ENCODE measurements at places on chromosomes 7 and 10. TPM values are rescaled to one million over a fixed set of nuclear protein-coding genes. Genes with fewer than 3 reads are reported as not detected.

DNA sequence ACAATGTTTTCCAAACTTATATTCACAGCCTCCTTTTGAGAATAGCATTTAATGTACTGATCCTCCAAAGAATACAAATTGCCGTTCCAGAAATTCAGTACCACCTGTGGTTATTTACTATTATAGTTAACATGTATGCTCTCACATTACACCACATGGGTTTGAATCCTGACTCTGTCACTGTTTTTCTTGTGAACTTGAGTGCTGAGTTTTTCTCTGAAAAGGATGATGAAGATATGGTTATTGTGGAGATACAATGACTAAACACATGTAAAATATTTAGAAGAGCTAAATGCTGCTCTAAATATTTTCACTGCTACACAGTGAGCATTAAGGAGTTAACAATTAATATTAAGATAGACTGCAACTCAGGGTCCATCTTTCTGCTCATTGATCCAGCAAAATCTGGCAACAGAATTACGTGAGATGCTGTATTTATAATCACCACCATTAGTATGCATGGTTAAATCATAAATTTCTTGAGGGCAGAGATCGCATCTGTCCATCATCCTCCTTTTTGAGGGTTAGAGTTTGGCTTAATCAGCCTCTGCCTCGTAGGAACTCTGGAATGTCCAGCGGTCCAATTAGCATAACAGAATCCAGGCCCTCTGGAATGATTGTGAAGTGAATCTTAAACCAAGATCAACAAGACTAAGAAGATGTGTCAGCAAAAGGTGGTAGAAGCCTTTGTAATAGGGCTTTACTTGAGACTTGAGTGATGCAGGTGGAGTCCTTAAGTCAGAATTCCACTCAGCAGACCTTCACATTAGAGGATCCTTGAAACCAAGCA lies 152.8 kb downstream of the MACC1 start:
- ATAC-seq = no peak

DNA sequence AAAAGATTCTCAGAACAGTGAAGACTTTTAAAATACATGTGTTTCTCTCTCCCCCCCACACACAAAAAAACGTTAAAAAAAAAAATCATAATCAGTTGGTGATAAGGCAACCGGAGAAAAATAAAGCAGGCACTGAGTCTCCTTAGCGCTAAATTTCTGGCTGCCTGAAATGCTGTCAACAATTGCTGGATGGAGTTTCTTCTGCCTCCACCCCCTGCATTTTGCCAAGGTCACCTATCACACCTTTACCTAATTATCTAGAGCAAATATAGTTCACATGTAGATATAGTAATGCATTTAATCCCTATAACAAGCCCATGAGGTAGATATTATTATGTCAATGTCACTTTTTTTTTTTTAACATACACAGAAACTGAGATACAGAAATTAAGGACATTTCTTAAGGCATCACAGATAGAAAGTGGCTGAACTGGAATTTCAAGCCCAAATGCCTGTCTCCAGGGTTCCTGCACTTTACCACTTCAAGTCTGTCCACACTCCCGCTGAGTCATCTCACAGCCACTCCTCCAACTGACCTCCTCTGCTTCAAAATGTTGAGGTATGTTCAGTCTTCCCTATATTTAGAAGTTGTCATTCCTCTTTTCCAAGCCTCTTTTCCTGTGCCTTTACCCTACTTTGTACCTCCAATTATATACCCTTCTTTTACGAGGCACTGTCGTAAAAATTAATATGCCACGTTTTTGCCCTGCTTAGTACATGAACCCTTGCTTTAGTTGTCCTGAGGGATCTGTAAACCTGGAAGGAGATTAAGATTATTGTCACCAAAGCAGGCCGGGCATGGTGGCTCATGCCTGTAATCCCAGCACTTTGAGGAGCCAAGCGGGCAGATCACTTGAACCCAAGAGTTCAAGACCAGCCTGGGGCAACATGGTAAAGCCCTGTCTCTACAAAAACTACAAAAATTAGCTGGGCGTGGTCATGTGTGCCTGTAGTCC lies 72.8 kb upstream of the MPP7 start:
- no peak for ATAC-seq

DNA sequence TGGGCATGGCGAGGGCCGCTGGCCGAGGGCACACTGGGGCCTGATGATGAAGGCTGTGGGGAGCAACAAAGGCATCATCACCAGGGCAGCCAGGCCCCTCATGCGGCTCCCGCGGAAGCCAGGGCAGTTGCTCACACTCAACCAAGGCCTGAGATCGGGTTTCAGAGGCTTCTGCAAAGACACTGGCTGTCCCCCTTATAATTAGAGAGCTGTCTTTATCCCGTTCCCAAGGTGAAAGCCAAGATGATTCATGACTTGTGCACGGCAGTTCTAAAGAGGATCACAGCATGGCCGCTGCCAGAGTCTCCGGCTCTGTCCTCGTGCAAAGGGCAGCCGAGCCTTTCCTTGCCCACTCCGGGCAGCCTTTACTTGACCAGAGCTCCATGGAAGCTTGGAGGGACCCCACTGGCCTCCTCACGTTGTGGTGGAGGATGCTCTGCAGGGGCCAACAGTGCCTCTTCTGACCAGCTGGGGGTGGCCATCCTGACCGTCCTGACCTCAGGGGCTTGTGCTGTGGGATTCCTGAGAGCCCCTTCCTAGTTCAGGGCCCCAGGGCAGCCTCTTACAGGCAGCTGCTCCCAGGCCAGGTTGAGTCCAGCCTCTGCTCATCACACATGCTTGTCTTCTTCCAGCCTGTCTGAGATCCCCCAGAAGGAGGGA lies 82.3 kb downstream of the PRKAG2 start:
- ATAC-seq = no peak

GRCh38 chr7:82021036-82021435 lies 251.2 kb upstream of the HGF start:
- ATAC-seq = no peak

- no peak for ATAC-seq
Observed at GRCh38 chr7:143416565-143417149, 8.0 kb upstream of the EPHA1 start.

GRCh38 chr7:86733783-86734182 lies 90.1 kb downstream of the GRM3 start:
- no peak for ATAC-seq

- no peak for ATAC-seq
Observed at GRCh38 chr7:105462765-105463420, 59.2 kb downstream of the PUS7 start.

DNA sequence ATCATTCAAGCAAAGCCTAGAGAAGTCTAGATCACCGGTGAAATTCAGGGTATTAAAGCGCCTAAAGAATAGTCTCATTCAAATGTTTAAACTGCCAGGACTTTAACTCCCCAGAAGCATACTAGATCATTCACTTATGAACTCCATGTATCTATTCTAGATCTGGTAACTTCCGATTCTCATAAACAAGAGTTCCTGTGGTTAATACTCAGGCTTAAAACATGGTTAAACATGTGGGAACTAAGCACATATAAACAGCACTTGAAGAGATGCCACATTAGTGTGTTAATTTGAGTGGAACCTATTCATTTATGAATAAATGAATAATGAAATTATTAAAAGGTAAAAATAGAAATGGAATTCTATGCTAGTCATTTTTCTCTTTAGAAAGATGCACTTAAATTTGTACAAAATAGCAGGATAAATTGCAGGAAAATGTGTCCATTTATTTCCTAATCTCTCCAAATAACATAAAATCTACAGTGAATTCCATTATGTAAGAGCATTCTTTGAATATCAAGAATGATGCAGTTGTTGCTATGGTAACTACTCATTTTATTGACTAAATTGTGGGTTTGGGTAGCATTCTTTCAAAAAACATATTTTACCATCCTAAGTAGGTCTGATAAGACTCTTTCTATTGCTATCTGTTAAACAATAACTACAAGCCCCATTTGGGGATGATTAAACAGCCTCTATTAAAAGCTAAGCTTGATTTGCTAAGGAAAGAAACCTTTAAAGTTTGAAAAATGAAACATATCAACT lies 147.6 kb upstream of the TMEM168 start:
- no peak for ATAC-seq

GRCh38 chr7:121334875-121335648 lies 6.3 kb downstream of the WNT16 start:
- ATAC-seq = no peak

DNA sequence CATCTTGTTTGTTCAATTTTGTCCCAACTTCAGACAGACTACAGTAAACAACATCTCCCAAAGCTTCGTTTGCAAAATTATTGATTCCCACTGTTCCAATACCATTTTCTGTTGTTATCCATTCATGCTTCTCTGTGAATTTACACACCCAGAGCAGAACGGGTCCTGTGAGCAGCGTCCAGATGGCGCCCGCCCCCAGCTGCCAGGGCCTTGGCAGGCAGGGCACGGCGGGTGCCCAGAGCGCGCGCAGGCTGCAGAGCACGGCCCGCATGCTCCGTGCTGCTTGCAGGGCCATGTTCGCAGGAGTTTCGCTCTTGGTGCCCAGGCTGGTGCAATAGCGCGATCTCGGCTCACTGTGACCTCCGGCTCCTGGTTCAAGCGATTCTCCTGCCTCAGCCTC lies 32.5 kb upstream of the SEPTIN7 start:
- no peak for ATAC-seq

- no peak for ATAC-seq
Observed at GRCh38 chr7:66247380-66248078, 42.4 kb downstream of the TPST1 start.

GRCh38 chr10:72935361-72935760 lies 19.2 kb downstream of the PLA2G12B start:
- no peak for ATAC-seq

- ATAC-seq = no peak
Observed at GRCh38 chr10:125689955-125690569, 7.1 kb upstream of the TEX36 start.

- ATAC-seq = no peak
Observed at GRCh38 chr7:41217306-41217705, 485.6 kb downstream of the INHBA start.

DNA sequence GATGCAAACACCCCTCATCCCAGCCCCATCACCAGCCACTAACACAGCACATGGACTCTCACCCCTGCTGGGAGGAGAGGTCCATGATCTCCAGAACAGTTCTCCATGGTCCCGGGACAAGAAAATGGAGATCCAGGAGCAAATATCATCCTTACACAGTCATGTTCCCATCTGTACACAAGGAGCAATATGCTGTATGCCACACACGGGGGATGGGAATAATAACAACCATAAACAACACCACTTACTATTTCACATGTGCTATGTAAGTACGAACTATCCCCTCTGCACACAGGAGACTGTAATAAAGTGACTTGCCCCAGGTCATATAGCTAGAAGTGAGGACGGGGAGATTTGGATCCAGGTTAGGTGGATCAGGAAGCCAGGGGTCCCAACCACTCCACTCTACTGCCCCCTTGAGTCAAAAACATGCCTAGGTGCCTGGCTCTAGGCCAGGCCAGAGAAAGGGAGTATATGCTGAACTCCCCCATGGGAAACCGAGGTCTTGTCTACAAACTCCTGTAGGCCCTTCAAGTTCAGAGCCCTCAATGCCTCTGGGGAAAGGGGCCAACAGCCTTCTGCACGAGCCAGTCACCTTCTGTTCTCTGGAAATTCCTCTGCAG lies 34.1 kb downstream of the LRRC20 start:
- ATAC-seq = peak; percentile 59

- ATAC-seq = no peak
Observed at GRCh38 chr10:117518246-117518645, 24.3 kb upstream of the EMX2 start.

DNA sequence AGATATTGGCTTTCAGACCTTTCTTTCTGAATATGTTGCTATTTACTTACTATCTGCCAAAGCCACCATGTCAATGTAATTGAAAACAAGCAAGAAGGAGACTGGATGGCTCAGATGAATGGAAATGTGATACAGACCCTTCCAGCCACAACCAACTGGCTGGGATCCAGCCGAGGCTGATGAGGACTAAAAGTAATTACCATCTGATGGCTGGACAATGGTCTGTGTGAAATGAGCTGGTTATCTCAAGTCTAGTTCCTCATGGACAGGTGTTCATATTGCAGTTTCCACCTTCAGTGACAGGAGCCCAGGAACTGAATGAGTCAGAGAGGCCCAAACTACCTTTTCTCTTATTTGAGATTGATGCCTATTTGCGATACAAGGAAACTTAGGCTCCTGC lies 267.5 kb downstream of the GATA3 start:
- no peak for ATAC-seq

- no peak for ATAC-seq
Observed at GRCh38 chr7:136228171-136228570, 251.0 kb upstream of the MTPN start.

The CEP55 gene
- 73.8 TPM for total RNA-seq

The GIMAP1 gene
- total RNA-seq = 5.1 TPM

The AUTS2 gene
- total RNA-seq = 20.1 TPM

The ADCYAP1R1 gene
- not detected for total RNA-seq

The PPP1R17 gene
- not detected for total RNA-seq

The NPFFR1 gene
- not detected for total RNA-seq

Data from activated T-helper 17 cell treated with anti-CD3 and anti-CD28 coated beads, Interleukin-2, amount 50 U/mL, for 72 hours (primary cell).